Ovary (tissue), 10 donors: ENCODE measurements at places on chromosomes 1 and 21. TPM values are rescaled to one million over a fixed set of nuclear protein-coding genes. Genes with fewer than 3 reads are reported as not detected.

Gene ZBTB8A
- 5.6 TPM for total RNA-seq

Gene FAM151A
- not detected for total RNA-seq

- no peak for DNase-seq
Observed at GRCh38 chr1:9537863-9538668, 1.2 kb upstream of the SLC25A33 start.

- DNase-seq = no peak
Observed at GRCh38 chr1:27727126-27727525, 1.4 kb downstream of the FAM76A start.

GRCh38 chr21:33377221-33377920, 25.8 kb upstream of the IFNGR2 start:
- no peak for DNase-seq

Gene TMCO4
- 17.8 TPM for total RNA-seq
